Neural crest cell (in vitro differentiated cells): ENCODE measurements at places on chromosomes 5 and 9.

GRCh38 chr5:91150234-91150633 is 232.9 kb downstream of the ARRDC3 start:
- DNase-seq, result no peak

- DNase-seq, result no peak
Observed at GRCh38 chr9:124786881-124787573, 10.1 kb downstream of the OLFML2A start.

GRCh38 chr5:169670769-169671525 is 33.9 kb downstream of the DOCK2 start:
- DNase-seq, result no peak

- no peak for DNase-seq
Observed at GRCh38 chr9:18216376-18216775, 257.6 kb upstream of the ADAMTSL1 start.

GRCh38 chr9:87793292-87793691 is 67.4 kb downstream of the CTSL start:
- no peak for DNase-seq

DNA sequence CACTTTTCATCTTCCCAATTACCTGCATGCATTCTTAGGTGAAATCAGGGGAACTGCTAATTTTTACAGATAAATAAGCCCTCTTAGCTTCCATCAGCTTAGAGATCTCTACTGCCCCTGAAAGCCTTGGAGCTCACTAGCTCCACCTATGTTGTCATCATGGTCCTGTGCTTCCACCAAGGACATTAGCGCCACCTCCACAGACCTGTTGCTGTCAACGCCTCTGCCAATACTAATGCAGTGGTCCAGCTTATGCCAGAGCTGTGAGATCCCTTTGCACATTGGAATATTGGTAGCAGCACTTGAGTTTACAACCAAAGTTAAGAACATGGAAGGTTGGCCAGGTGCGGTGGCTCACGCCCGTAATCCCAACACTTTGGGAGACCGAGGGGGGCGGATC is 7.7 kb upstream of the SHISAL2B start:
- no peak for DNase-seq

DNA sequence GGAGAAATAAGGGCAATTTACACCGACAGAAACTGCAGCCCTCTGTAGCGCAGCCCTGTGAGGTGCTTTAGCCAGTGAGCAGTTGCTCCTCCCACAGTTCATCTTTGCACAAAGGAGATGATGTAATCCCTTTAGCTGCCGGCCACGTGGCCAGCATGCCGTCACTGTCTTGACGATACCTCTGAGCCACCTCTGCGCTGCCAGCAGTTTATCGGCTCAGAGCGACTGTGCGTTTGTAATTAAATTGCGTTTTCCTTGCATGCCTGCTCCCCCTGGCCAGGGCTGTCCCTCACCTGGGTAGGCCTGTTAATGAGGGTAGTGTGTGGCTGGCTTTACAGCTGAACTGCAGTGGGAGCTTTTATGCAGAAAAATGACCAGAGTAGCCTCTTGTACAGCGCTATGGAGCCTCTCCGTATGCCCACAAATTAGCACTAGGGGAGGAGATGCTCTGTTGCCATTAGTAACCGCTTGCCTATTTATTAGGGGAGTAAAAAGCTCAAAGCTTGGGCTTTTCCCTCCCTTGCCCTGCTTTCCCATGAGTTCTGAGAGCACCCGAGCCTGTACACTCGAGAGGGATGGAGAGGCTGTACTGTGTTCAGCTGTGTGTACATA is 107.0 kb downstream of the TRIO start:
- peak; percentile 40 for DNase-seq

DNA sequence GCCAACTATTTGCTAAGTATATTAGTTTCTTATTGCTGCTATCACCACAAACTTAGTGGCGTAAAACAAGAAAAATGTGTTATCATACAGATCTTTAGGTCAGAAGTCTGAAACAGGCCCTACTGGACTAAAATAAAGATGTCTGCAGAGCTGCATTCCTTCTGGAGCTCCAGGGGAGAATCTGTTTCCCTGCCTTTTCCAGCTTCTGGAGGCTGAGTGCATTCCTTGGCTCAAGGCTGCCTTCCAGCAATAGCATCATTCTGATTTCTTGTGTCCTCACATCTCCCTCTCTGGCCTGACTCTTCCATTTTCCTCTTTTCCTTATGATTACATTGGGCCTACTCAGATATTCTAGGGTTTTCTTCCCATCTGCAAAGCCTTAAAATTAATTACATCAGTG is 15.9 kb downstream of the MAN2A1 start:
- no peak for DNase-seq

DNA sequence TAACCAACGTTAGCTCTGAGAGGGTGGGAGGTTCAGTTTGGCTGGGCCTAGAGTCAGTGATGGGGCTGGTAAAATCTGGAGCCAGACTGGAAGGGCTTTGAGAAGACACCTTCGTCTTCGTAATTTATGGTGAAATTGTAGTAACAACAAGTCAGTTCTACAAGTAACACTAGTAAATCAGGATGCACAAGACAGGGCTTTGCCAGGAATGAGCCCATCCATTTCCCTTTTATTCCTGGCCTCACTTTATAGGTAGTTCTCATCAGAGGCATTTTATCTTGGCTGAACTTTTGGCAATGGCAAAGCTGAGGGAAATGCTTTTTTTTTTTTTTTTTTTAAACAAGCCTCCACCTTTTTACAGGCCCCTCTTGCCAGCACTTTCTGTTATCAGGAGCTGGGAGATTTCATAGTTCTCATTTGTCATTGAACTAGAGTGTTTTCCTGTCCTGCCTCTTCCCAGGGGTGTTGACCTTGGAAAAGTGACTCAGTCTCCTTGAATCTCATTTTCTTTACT is 110.5 kb upstream of the KLF4 start:
- no peak for DNase-seq

DNA sequence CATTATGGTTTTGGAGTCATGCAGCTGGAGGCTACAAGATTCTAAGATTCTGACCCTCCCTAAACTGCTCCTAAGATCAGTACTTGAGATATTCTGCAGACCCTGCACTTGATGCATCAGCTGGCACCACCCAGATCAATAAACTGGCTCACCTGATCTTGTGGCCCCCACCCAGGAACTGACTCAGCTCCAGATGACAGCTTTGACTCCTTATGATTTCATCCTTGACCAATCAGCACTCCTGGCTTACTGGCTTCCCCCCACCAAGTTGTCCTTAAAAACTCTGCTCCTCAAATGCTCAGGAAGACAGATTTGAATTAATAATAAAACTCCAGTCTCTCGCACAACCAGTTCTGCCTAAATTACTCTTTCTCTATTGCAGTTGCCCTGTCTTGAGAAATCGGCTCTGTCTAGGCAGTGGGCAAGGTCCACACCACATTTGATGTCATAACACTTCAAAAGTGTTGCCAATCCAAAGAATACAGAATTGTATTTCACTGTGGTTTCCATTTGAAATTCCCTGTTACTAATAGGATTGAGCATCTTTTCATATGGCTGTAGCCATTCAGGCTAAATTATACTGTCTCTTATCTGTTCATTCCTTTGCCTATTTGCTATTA is 14.8 kb upstream of the SLC30A5 start:
- DNase-seq, result no peak

DNA sequence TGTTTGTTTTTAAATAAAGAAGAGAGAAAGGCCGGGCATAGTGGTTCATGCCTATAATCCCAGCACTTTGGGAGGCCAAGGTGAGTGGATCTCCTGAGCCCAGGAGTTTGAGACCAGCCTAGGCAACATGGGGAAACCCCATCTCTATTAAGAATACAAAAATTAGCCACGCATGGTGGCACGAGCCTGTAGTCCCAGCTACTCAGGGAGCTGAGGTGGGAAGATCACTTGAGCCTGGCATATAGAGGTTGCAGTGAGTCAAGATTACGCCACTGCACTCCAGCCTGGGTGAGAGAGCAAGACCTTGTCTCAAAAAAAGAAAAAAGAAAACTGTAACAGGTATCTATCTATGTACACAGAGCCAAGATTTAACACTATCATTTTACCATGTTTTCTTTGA is 34.2 kb upstream of the CDC42SE2 start:
- DNase-seq, result no peak
